ENCODE measurements at places on chromosomes 13 and 19.

DNA sequence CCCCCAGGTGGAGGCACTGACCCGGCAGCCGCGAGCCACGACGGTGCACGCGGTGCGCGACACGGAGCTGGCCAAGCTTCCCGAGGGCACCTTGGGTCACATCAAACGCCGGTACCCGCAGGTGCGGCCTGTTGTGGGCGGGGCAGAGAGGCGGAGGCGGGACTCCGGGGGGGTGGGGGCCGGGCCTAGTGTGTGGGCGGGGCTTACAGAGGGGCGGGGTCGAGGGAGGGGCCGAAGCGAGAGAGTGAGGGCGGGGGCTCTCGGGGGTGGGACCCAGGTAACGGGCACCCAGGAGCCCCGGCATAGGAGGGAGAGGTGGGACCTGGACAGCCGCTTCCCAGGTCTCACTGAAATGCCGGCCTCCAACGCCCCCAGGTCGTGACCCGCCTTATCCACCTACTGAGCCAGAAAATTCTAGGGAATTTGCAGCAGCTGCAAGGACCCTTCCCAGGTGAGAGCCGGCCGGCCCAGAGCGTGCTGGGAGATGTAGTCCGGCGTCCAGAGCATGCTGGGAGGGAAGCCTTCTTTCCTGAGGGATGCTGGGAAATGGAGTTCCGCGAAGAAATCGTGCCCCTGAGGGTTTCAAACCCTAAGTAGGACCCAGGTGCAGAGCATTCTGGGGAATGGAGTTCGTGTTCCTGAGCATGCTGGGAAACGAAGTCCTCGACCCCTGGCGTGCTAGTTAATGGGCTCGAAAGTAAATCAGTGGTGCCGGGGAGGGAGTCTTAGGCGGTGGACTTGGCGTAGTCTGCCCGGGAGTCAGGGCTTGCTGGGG, 15.7 kb downstream of the PNPLA6 start:
- peaks cover 22% of the 10 kb centered on the region for H3K36me3 ChIP-seq
- no peaks in the 10 kb centered on the region for H3K27me3 ChIP-seq
- peaks cover 6% of the 10 kb centered on the region for H3K4me1 ChIP-seq
- no peak overlapping the region for H3K4me3 ChIP-seq
- DNase-seq, result no peak

DNA sequence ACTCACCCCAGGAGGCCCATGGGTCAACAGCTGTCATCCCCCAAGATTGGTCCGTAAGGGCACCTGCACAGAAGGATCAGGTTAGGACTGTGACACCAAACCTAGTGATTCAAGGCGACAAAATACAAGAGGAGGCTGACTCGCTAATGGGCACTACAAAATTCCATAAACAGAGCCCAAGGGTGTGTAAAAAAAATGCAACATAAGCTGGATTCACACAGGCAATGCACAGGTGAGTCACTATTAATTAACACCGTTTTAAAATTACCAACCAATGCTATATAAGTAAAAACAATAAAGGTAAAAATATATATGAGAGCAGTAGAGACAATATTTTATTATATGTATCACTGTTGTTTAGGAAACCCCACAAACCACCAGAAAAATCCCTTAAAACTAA, 1.9 kb downstream of the ZNF606 start:
- peaks cover 14% of the 10 kb centered on the region for H3K4me1 ChIP-seq
- H3K27me3 ChIP-seq, result no peaks in the 10 kb centered on the region
- peak overlapping the region; percentile 78 for H3K27ac ChIP-seq
- peaks cover 84% of the 10 kb centered on the region for H3K36me3 ChIP-seq
- DNase-seq, result no peak

GRCh38 chr13:97113231-97114001, 108.7 kb upstream of the MBNL2 start:
- peaks cover 11% of the 10 kb centered on the region for H3K4me1 ChIP-seq
- peak overlapping the region; percentile 12 for H3K27ac ChIP-seq
- DNase-seq, result no peak
- H3K4me3 ChIP-seq, result no peak overlapping the region
- peaks cover 54% of the 10 kb centered on the region for H3K27me3 ChIP-seq
- H3K36me3 ChIP-seq, result no peaks in the 10 kb centered on the region

- H3K27ac ChIP-seq, result no peak overlapping the region
- no peaks in the 10 kb centered on the region for H3K27me3 ChIP-seq
- no peaks in the 10 kb centered on the region for H3K4me1 ChIP-seq
- no peak for DNase-seq
- H3K4me3 ChIP-seq, result no peak overlapping the region
- no peaks in the 10 kb centered on the region for H3K36me3 ChIP-seq
These were observed 158.5 kb downstream of the SLITRK6 start for GRCh38 chr13:85640727-85641126.

DNA sequence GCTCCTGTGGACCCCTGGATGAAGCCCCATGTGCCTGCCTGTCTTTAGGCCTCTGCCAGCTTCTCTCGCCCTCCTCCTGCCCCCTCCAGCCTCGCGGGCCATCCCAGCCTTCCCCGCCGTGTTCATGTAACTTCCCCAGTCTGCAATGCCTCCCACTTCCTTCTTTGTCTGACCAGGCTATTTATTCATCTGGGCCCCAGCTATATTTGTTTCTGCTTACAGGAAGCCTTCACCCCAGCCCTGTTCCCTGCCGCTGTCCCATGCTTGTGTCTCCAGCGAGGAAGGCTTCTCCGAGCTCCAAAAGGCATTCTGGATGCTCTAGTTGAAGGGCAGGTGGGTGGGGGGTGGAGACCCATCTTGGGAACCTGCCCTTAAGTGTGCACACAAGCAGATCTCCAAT, 7.9 kb upstream of the C3 start:
- no peaks in the 10 kb centered on the region for H3K27me3 ChIP-seq
- H3K4me1 ChIP-seq, result peaks cover 3% of the 10 kb centered on the region
- no peak overlapping the region for H3K27ac ChIP-seq
- peaks cover 15% of the 10 kb centered on the region for H3K36me3 ChIP-seq
- no peak for DNase-seq

- no peak for DNase-seq
- peaks cover 34% of the 10 kb centered on the region for H3K36me3 ChIP-seq
- H3K4me3 ChIP-seq, result no peak overlapping the region
- H3K4me1 ChIP-seq, result peaks cover 3% of the 10 kb centered on the region
- no peak overlapping the region for H3K27ac ChIP-seq
These were observed 28.0 kb downstream of the AKT2 start for GRCh38 chr19:40257096-40257517.

- no peak overlapping the region for H3K27ac ChIP-seq
- no peaks in the 10 kb centered on the region for H3K36me3 ChIP-seq
- H3K27me3 ChIP-seq, result no peaks in the 10 kb centered on the region
- H3K4me1 ChIP-seq, result no peaks in the 10 kb centered on the region
- H3K4me3 ChIP-seq, result no peak overlapping the region
These were observed 1504.6 kb downstream of the EFNB2 start for GRCh38 chr13:105030851-105031250.

DNA sequence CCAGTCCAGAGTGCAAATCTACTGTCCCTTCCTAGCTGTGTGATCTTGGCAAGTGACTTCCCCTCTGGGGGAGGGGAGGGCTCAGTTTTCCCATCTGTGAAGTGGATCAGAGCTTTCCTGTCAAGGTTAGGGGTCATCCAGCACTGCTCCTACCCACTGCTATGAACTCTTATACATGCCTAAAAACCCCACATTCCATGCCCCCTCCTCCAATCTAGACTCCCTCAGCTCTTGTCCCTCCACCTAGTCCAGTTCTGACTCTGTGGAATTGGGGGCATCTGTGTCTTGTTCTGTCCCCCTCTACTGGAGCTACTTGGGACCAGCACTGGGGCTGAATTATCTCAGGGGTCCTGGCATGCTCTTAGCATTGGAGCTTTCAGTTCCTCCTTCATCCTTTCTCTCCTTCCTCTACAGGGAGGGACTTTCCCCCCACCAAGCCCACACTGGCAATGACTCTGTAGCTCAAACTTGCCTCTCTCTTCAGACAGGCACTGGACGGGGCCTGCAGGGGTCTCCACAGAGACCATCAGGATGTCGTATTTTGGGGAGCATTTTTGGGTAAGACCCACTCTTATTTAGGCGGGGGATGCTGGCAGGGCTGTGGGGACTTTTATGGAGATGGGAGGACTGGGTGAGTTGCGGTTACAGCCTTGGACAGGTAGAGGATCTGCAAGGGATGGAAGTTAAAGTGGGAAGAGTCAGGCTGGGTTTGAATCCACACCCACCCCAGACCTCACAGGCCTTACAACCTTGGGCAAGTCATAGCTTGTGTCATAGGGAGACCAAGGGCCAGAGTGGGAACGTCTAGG, 3.6 kb downstream of the FCHO1 start:
- DNase-seq, result no peak
- H3K27ac ChIP-seq, result peak overlapping the region; percentile 75
- peaks cover 50% of the 10 kb centered on the region for H3K36me3 ChIP-seq
- no peak overlapping the region for H3K4me3 ChIP-seq
- no peaks in the 10 kb centered on the region for H3K27me3 ChIP-seq
- H3K4me1 ChIP-seq, result peaks cover 34% of the 10 kb centered on the region

DNA sequence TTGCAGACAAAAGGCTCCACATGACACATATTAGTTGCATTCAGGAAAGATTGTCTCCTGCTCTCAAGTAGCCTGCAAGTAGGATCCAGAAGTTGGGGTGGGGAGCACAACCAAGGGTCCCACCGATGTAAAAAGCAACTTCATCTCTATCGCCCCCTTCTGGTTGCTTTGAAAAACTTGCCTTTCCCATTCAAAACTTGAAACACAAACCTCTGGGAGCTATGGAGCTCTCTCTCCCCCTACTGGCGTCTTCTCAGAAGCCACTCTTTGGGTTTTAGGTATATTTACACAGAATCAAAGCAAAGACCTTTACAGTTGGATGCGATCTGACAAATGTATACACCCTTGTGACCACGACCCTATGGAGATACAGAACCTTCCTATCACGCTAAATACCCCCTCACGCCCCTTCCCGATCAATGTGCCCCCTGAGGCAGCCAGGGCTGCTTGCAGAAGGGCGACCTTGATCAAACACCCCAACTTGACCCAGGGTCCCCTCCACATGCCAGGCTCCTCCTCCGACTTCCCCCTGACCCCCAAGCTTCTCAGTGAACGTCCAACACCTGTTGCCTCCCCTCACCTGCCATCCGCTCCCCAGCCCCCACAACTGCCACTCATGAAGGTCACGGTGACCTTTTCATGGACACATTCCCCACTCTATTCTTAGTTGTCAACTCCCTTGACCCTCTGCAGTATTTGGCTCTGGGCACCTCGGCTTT, 10.1 kb downstream of the NOSIP start:
- H3K27me3 ChIP-seq, result no peaks in the 10 kb centered on the region
- peak overlapping the region; percentile 41 for H3K4me3 ChIP-seq
- H3K36me3 ChIP-seq, result peaks cover 26% of the 10 kb centered on the region
- peak overlapping the region; percentile 91 for H3K27ac ChIP-seq

DNA sequence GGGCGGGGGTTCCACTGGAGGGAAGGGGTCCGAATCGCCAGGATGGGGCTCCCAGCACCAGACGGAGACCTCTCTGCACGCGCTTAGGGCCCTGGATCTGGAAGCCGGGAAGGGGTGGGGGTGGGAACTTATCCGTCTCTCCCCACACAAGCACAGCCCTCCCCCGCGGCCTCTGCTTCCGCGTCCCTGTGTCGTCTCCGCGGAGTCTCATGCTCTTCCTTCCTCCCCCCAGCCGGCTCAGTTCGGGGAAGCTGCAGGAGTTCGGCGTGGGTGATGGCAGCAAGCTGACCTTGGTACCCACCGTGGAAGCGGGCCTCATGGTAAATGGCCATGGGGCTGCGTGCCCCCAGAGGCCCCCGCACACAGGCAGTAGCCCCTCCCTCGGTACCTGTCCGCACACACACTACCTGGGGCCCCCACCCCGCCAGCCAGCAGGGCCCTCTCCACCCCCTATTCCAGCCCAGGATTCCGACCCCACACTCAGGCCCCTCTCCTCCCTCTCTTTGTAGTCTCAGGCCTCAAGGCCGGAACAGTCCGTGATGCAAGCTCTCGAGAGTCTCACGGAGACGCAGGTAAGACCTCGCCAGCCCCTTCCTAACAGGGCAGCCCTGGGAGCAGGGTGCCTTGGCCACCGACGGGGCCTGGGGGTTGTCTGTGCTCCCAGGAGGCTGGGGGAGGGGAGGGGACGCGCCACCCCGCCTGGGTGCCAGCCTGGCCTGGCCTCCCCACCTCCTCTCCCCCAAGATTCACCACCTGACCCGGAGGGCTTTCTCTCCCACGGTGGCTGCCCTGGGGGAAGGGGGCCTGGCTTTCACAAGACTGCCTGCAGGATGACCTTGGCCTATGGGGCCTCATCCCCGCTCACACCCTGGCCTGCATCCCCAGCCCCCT, 3.2 kb downstream of the MIDN start:
- peak overlapping the region; percentile 95 for H3K4me3 ChIP-seq
- H3K27ac ChIP-seq, result peak overlapping the region; percentile 91
- H3K36me3 ChIP-seq, result peaks cover 26% of the 10 kb centered on the region
- DNase-seq, result peak; percentile 58
- no peaks in the 10 kb centered on the region for H3K27me3 ChIP-seq

GRCh38 chr13:32010136-32010535, 21.4 kb upstream of the FRY start:
- H3K27me3 ChIP-seq, result peaks cover 13% of the 10 kb centered on the region
- no peaks in the 10 kb centered on the region for H3K4me1 ChIP-seq
- DNase-seq, result no peak

DNA sequence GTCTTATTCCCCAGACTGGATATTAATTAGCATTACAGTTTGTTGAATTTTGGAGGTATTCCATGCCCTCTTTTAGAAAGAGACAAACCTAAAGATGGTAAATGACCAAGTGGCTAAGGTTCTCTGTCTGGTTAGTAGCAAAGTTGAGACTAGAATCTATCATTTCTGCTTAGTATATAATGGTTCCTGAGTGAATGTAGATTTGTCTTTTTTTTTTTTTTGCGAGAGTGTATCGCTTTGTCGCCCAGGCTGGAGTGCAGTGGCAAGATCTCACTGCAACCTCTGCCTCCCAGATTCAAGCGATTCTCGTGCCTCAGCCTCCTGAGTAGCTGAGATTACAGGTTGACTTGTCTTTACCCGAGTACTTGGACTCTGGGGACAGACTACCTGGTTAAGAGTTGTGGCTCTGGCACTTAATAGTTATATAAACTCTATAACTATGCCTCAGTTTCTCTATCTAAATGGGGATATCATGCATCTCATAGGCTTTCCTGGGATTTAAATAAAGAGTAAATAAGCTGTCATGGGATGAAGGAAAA, 2.7 kb downstream of the NAA16 start:
- peaks cover 33% of the 10 kb centered on the region for H3K4me1 ChIP-seq
- no peak for DNase-seq
- no peaks in the 10 kb centered on the region for H3K27me3 ChIP-seq
- peaks cover 12% of the 10 kb centered on the region for H3K36me3 ChIP-seq
- H3K4me3 ChIP-seq, result peak overlapping the region; percentile 48
- no peak overlapping the region for H3K27ac ChIP-seq

DNA sequence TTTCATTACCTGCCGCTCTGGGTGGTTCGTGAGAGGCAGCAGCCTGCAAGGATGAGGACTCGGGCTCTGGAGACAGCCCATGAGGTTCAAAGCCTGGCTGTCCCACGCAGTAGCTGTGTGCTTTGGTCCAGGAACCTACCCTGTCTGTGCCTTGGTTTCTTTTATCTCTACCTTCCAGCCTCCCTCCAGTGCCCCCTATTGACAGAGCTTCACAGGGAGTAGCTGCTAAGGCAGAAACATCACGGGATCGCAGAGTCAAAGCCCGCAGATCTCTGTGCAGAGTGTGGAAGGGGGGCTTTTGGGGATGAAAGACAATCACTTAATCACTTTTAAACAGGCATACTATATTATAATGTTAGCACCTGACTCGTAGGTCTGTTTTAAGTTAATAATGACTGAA, 16.2 kb downstream of the ZNF71 start:
- no peak for DNase-seq
- H3K36me3 ChIP-seq, result peaks cover 32% of the 10 kb centered on the region
- H3K4me3 ChIP-seq, result no peak overlapping the region
